IMR-90 (cell line): ENCODE measurements at places on chromosomes 5 and 9. TPM values are rescaled to one million over a fixed set of nuclear protein-coding genes. Genes with fewer than 3 reads are reported as not detected.
A peak's percentile ranks its signal among the peaks of the same experiment; 100 is the strongest.

DNA sequence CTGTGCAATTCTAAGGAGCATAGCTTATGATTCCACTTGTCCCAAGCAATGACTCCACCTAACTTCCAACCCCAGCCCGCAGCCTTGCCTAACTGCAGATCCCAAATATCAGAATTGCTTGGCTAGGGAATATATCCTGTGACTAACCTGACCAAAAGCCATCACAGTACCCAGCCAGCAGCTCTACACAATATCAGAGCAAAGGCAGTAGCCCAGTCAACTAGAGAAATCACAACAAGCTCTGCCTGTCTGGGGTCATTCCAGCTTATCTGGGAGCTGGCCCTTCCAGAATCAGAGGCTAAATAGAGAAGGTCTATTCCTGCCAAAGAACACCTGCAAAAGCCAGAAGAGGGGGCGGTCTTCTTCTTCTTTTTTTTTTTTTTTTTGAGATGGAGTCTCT is 9.3 kb upstream of the KIAA1958 start:
- no peaks in the 10 kb centered on the region for H3K27me3 ChIP-seq
- no peak for DNase-seq

DNA sequence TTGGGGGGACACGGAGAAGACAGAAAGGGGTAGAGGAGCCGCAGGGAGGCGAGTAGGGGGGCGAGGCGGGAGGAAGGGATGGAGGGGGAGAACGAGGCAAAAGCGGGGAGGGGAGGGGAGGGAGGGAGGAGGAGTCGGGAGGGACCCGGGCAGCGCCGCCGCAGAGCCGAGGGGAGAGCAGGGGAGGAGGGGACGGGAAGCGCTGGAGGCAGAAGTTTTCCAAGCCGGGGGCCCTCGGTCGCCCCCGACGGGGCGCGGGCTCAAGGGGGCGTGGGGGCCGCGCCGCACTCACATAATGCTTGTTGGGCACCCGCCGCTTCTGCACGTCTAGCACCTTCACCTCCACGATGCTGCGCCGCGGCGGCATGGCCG is 353 bp downstream of the SH3PXD2B start:
- peak overlapping the region; percentile 98 for H3K4me3 ChIP-seq
- peaks cover 24% of the 10 kb centered on the region for H3K4me1 ChIP-seq

Gene PKD2L2
- total RNA-seq: not detected in 2 replicates

DNA sequence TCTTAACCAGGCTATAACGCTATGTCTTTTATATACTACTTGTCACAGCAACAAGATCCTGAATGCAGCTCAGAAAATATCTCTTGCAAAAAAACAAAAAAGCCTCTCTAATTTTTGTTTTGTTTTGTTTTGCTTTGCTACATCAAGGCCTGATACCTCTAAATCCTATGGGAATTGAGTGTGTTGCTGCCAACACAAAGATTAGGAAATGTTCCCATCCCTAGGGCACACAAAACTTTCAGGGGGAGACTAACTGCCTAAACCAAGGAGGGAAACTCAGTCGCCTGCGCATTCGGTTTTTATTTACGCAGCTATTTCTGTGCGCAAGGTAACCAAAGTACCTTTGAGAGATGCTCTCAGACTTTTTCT is 1.7 kb downstream of the SSBP2 start:
- H3K36me3 ChIP-seq: no peaks in the 10 kb centered on the region
- DNase-seq: no peak
- no peak overlapping the region for H3K27ac ChIP-seq
- peak overlapping the region; percentile 58 for H3K4me3 ChIP-seq
- H3K4me1 ChIP-seq: peaks cover 4% of the 10 kb centered on the region

Gene F12
- total RNA-seq: 0.36 and 0.56 TPM in 2 replicates

Gene ZNF782
- 3.1 and 4.3 TPM in 2 replicates for total RNA-seq

GRCh38 chr9:73104342-73104741 is 47.3 kb upstream of the ANXA1 start:
- H3K4me1 ChIP-seq: no peaks in the 10 kb centered on the region
- no peak for DNase-seq
- H3K27me3 ChIP-seq: no peaks in the 10 kb centered on the region; the same call in 1 of the 2 replicates
- no peaks in the 10 kb centered on the region for H3K36me3 ChIP-seq

DNA sequence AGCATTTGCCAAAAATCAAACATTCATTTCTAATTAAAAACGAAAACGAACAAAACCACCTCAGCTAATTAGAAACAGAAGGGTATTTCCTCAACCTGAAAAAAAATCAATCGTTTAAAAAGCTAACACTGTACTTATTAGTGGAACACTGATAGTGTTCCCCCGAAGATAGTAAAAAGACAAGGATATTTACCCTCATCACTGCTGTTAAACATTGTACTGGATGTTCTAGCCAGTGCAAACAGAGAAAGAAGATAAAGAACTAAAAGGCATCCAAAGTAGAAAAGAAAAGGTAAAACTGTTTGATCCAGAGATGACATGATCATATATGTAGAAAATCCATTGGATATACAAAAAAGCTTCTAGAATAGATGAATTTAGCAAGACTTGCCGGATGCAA is 508.3 kb downstream of the DMRTA1 start:
- no peak overlapping the region for H3K4me3 ChIP-seq
- DNase-seq: no peak
- no peaks in the 10 kb centered on the region for H3K4me1 ChIP-seq
- H3K27ac ChIP-seq: no peak overlapping the region

DNA sequence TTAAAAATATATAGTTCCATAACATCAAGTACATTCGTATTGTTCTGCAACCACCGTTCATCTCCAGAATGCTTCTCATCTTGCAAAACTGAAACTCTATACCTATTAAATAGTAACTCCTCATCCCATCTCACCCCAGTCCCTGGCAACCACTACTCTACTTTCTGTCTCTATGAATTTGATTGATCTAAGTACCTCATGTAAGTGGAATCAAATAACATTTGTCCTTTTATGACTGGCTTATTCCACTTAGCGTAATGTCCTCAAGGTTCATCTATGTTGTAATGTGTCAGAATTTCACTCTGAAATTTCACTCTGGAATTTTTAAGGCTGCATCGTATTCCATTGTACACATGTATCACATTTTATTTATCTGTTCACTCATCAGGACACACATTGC is 132.1 kb upstream of the RUSC2 start:
- H3K36me3 ChIP-seq: no peaks in the 10 kb centered on the region
- no peak for DNase-seq
- peaks cover 4% of the 10 kb centered on the region; the same call in 1 of the 2 replicates for H3K4me1 ChIP-seq
- no peak overlapping the region for H3K27ac ChIP-seq

Gene RACK1
- total RNA-seq: 5,432 and 9,350 TPM in 2 replicates

DNA sequence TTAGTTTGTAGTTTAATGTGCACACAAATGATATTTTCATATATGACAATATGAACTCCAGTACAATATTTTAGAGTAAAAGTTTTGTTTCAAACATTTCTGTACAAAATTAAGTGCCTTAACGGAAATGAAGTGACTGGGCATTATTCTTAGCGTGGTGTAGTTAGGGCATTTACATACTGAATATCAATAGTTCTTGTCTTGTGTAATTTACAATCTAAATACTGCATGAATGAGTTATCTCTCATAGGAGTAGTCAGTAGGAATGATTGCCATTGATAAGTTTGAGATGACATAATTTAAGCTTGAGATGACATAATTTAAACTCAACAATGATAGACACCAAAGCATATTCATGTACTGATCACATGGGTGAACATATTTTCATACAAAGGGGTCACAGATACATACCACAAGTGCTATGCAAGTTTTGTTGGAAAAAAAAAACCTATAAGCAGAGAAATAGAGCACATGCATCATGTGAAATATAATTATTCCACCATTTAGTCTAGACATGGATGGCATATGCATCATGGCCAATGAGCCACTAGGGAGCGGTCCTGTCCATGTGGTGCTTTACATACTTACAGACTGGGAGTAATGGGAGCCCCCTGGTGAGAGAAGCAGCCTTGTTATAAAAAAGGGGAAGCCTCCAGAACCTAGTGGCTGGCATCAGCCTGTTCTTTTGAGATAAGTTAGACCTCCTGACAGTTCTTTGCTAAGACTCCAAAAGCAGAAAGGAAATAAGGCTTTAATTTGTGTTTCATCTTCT is 1523.9 kb downstream of the MAT2B start:
- no peak overlapping the region for H3K4me3 ChIP-seq
- no peak overlapping the region; the same call in 1 of the 2 replicates for H3K27ac ChIP-seq
- peak; percentile 0 for DNase-seq
- H3K4me1 ChIP-seq: no peaks in the 10 kb centered on the region
- no peaks in the 10 kb centered on the region for H3K27me3 ChIP-seq
- H3K36me3 ChIP-seq: no peaks in the 10 kb centered on the region
